NCI-H524 treated with DMSO at 0.1 percent for 48 hours (cell line): ENCODE measurements at places on chromosomes 6 and 20.
A peak's percentile ranks its signal among the peaks of the same experiment; 100 is the strongest.

- DNase-seq = no peak
Observed at GRCh38 chr6:139920776-139921100, 546.3 kb upstream of the CITED2 start.

- DNase-seq = no peak
Observed at GRCh38 chr6:38273325-38273724, 366.4 kb downstream of the BTBD9 start.

- no peak for DNase-seq
Observed at GRCh38 chr6:25042536-25042935, 106.8 kb upstream of the RIPOR2 start.

- DNase-seq = no peak
Observed at GRCh38 chr6:152136449-152136825, 329.0 kb downstream of the ESR1 start.

GRCh38 chr20:14979453-14979986 is 642.1 kb upstream of the FLRT3 start:
- DNase-seq = no peak

DNA sequence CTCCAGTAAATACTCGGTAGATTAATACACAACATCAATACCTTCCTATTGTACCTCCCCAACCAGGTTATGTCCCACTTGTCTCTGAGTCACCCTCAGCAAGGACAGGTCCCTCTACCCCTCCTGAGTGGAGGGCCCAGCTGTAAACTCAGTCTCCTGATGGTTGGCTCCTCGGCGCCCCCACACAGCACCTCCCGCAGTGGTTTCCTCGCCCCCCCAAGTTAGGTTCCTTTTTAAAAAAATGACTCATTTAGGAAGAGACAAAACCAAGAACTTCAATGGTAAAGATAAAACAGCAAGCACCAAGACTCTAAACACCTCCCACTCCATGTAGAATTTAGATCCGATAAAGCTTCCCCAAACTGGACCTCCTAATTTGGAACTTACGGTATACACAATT is 83.5 kb downstream of the TRERF1 start:
- DNase-seq = no peak

GRCh38 chr6:47137073-47137472 is 94.9 kb upstream of the ADGRF1 start:
- DNase-seq = no peak

DNA sequence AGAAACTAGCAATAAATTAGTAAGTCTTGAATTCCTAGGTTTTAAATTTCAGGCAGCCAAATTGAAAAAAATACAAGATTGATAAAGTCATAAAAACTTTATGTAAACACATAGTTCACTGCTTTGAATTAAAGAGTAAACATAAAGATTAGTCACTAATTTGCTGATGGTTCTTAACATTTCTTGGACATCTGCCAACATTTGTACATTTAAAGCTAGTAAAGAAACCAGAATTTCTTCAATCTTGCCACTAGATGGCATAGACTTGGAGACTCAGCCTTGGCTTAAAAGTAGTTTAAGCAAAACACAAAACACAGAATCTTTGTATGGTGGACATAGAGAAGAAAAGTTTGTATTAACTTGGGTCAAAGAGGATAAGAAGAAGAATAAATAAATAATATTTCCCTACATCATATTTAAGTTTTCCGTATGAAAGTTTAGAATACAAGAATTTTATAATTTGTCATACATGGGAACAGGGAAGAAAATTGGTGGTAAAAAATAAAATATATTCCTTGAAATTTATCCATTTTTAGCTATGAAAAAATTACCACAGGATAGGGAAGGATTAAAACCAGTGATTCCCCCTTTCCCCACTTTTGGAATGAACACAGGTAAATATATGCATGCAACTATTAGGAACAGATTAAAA is 41.7 kb upstream of the FAM135A start:
- peak; percentile 27 for DNase-seq

- no peak for DNase-seq
Observed at GRCh38 chr6:137791281-137792159, 75.5 kb upstream of the TNFAIP3 start.

DNA sequence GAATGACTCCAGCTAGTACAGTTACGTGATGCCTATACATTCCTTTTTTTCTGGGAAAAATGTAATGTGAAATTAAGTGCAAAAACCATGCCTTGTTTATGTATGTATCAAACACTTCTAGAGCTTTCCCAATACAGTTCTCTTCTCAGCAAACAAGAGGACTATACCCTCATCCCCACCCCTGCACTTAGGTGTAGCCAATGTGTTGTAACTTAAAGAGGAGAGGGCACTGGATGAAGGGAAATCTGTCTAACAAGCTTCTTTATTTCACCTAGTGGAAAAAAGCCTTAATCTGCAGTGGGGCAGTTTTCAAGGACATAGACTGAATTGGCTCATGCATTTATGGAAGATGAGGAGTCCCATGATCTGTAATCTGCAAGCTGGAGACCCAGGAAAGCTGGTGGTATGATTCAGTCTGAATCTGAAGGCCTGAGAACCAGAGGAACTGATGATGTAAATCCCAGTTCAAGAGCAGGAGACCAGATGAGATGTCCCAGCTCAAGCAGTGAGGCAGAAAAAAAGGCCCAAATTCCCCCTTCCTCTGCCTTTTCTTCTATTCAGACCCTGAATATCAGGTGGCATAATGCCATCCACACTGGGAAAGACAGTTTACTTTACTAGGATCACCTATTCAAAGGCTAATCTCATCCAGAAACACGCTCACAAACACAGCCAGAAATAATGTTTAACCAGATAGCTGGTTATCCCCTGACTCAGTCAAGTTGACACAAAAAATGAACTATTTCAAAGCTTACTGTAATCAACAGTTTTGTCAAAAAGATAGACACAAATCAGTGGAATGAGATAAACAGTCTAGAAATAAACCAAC is 25.8 kb upstream of the SLC17A3 start:
- DNase-seq = no peak

GRCh38 chr6:135087403-135087802 is 32.8 kb upstream of the HBS1L start:
- peak; percentile 58 for DNase-seq

- DNase-seq = no peak
Observed at GRCh38 chr6:17828149-17828548, 121.4 kb upstream of the NUP153 start.

GRCh38 chr20:31590717-31591225 is 14.3 kb upstream of the ID1 start:
- DNase-seq = no peak

DNA sequence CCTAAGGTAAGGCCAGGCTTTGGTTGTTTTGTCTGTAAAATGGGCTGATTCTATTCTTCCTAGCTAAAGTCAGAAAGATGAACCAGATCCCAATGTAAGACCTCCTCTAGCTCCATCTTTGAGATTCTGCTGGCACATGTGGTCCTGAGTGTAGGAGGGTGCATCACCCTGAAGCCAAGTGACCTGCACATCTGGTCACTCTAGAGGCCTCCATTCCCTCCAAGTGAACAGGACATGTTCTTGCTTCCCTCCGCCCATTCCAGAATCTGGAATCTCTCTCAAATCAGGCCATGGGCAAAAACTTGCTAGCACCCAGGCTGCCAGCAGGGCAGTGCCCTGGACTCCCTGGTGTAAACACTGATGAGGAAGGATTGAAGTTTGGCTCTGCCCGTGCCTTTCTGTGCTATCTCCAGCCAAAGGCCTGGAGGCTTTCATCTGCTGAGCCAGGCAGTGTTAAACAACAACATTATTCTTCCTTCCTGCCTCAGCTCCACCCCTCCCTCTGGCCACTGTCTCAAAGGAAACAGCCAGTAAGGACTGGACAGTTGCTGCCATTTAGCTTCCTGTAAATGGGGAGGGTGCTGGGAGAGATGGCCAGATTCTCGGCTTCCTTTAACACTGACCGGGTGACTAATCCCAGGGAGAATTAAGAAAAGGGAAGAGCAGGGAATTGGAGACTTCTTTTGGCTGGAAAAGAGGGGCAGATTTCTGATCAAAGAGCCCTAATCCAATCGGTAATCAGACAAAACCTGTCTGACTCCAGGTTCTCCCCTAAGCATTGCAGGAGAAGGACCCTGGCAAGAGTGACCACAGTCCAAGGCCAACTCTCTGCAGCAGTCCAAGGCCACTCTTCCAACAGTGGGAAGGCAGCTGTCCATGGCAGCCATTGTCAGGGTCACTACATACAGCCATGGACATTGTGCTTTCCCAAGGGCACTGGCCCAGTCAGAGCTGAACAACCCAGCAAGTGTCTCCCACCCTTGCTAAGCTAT is 19.5 kb upstream of the ADGRF1 start:
- DNase-seq = no peak

DNA sequence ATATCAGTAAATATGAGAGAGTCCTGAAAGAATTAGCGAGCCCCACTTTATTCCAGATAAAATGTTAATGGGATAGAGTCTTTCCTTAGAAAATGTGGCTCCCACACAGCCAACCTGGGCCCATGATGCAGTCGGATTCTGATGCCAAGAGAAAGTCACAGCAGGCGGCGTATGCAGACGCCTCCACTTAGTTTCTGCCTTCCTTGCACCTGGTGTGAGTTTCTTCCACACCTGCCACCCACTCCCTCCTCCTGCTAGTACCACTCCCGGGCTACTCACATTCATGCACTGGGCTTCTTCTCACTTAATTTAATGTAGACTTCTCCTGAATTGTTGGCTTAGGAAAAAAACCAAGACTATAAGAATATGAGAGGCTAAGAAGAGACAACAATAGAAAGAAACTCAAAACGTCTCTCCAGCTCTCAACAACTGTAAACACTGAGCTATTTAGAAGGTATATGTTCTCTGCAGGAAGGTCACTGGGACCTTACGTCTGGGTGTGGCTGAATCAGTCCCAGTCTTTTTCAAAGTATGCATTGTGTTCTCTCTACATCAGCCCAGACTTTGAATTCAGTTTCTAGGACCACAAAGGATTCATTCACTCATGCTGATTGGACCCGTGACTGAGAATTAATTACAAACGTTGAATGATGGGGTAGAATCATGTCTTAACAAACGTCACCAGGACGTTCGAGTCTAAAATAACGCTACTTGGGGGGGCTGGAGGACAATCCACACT is 70.4 kb downstream of the GCNT2 start:
- no peak for DNase-seq

- no peak for DNase-seq
Observed at GRCh38 chr6:109870089-109870410, 108.1 kb upstream of the GPR6 start.

- no peak for DNase-seq
Observed at GRCh38 chr20:14902432-14903089, 565.1 kb upstream of the FLRT3 start.

DNA sequence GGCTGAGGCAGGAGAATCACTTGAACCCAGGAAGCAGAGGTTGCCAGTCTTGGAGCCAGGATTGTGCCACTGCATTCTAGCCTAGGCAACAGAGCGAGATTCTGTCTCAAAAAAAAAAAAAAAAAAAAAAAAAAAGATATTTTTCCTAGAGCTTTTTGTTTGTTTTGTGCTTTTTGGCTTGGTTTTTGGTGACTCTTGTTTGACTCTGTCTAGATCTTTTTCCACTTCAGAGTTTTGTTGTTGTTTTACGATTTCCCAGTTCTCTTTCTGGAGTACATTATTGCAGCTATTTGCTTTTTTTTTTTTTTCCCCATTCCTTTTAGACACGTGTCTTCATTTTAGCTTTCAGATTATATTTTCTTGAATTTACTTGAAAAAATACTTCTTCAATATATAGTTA is 67.0 kb upstream of the AKAP12 start:
- DNase-seq = no peak

DNA sequence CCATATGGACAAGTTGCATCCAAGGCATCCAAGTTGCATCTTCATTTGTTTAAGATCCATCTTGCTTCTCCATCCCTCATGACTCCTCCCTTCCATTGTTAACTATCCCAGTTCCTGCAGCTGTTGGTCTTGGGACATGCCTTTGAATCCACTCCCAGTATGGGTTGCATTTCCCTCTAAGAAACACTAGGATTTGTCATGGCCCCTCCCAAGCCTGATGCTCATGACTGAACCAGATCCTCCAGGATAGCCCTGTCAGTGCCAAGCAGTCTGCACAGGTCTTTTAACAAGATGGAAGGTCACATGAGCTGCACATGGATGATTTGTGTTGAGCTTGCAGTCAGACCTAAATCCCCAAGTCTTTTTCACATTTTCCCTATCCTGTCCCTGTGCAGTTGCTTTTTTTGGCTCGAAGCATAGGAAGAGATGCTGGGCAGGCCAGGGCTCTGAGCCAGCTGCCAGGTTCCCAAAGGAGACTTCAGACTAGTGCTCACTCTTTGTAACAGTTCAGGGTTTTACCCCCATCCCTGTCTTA is 4.2 kb downstream of the PPP2R5D start:
- no peak for DNase-seq

DNA sequence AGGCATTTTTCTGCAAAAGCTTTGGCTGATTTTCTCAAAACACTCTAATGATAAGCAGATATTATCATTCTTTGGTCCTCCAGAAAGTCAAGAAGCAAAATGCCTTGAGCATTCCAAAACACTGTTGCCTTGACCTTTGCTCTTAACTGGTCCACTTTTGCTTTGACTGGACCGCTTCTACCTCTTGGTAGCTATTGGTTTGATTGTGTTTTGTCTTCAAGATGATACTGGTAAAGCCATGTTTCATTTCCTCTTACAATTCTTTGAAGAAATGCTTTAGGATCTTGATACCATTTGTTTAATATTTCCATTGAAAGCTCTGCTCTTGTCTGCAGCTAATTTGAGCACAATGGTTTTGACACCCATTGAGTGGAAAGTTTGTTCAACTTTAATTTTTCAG is 35.6 kb upstream of the SDHAF4 start:
- no peak for DNase-seq

DNA sequence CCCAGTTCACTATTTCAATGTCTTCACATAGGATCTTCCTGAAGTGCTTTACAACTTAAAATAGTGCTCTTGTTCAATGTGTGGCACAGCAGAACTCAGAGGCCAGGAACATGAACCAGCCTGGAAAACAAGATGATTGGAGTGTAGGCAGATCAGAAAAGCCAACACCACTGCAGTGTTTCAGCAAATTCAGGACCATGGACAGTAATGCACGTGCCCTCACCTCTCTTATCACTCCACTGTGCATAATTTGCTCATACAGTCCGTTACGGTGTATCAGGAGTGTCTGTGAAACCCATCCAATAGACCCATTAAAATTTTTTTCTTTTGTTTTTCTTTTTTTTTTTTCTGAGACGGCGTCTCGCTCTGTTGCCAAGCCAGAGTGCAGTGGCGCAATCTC is 27.6 kb upstream of the HACE1 start:
- no peak for DNase-seq

GRCh38 chr20:653110-653589 is at the start of gene SRXN1:
SRXN1 (minus strand) TSS chr20:653200; CDS start chr20:653185, 15 bp downstream.
- DNase-seq = no peak

- no peak for DNase-seq
Observed at GRCh38 chr20:25525867-25526266, 59.5 kb downstream of the NINL start.

- no peak for DNase-seq
Observed at GRCh38 chr6:50116797-50117542, 67.2 kb upstream of the DEFB112 start.

GRCh38 chr20:63148696-63149095 is 67.2 kb downstream of the YTHDF1 start:
- no peak for DNase-seq

DNA sequence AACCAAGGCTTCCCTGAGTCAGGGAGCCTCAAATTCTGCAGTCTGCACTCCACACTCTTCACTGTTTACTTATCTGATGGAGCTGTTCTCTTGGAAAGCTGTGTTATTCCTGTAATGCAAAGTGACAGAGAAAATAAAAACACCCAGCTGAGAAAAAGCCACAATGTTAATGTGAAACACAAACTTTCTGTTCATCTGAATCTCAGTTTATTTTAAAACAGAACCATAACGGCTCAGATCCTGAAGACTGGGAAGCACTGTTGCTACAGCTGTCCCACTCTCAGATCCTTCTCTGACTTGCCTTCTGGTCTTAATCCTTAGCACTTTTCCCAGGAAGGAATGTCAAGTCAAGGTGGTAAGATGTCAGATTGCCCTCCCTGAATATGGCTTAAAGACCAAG is 736.6 kb downstream of the DHX35 start:
- DNase-seq = no peak
